Activated T-helper 9 cell treated with anti-CD3 and anti-CD28 coated beads, Interleukin-2, amount 50 U/mL, for 16 hours (primary cell): ENCODE measurements at places on chromosomes 13 and 19.

- DNase-seq: no peak
Measured at GRCh38 chr19:5445561-5446055, 9.6 kb upstream of the ZNRF4 start.

- no peak for DNase-seq
Measured at GRCh38 chr19:4570916-4571304, 11.4 kb upstream of the SEMA6B start.

GRCh38 chr13:62033934-62034333 is 618.3 kb upstream of the PCDH20 start:
- DNase-seq: no peak

GRCh38 chr13:96984051-96984508 is 10.2 kb downstream of the OXGR1 start:
- DNase-seq: no peak
